Coronary artery (tissue), 2 donors: ENCODE measurements at places on chromosomes 7 and 10.

DNA sequence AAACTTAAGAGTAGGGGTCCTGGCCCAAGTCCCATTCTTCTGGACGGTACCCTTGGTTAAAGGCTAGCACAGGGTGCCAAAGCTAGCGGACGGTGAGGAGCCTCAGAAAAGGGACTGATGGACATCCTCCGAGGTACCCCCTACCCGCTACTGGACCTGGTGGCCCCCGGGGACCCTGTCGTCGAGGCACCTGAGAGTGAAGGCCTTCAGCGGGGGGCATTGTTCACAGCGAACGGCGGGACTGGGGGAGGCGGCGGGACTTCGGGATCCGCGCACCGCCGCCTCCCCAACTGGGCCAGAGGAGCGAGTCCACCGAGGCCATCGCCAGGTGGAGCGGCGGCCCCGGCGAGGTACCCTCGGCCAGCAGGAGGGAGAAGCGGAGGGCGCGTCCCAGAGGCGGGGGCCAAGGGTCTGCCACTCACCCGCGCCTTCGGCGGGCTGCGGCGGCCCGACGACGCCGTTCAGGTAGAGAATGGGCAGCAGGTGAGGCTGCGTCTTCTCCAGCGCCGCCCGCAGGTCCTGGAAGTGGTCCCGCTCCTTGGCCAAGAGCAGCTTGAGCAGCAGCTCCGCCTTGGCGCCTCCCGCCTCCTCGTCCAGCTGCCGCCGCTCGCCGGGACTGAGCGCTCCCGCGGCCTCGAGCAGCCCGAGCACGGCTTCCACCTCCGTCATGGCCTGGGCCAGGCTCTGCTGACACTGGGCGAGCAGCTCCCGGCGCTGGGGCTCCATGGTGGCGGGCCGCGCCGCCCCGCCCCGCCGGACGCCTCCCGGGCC lies 575 bp downstream of the DLG5 start:
- peak; percentile 81 for DNase-seq

DNA sequence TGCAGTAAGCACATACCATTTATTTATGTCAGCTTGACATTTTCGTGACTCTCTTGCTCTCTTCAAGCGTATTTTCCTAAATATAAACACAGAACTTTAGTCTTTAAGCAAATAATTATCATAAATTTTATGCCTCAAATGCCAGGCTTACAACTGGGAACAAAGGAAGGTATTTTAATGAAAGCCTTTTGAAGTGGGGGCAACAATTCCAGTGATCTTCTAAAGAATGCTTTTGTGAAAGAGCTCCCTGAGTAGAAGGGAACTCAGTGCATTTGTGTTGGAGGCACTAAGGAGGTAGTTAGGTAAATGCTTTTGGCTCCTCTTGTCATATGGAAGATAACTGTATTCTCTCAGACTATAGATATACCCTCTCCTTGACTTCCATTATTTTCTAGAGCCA lies 104.9 kb downstream of the VPS50 start:
- DNase-seq = no peak

DNA sequence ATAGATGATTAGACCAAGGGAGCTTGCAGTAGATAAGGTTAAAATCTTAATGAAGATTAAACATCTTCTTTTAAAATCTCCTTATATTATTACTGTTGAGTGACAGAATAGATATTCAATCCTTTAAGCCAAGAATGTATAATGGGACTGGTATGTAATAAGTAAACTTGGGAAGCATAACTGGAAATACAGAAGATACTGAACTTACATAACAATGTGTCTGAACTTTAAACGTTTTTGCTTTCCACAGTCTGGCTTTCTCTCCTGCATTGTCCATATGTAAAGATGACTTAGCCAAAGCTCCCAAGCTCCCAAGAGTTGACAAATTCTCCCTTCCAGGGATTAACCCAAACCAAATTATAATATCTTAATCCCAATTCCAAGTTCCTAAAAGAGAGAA lies 129.8 kb downstream of the KCND2 start:
- no peak for DNase-seq

DNA sequence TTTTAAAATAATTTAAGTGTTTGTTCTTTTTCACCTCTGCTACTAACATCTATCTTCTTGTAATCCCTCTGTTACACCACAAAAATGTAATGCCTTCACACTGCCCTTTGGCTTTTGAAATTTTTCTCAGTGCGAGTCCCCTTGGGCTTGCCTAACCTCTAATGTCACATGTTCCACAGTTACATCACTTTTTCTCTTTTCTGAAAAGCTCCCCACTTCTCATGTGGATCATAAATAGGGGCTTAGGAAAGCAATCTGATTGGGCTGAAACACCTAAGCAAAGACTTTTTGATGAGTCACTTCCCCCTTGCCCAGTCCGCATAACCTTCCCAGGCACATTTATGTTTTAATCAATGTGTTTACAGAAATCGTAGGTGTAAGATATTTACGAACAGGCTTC lies 288.2 kb downstream of the IPMK start:
- no peak for DNase-seq

DNA sequence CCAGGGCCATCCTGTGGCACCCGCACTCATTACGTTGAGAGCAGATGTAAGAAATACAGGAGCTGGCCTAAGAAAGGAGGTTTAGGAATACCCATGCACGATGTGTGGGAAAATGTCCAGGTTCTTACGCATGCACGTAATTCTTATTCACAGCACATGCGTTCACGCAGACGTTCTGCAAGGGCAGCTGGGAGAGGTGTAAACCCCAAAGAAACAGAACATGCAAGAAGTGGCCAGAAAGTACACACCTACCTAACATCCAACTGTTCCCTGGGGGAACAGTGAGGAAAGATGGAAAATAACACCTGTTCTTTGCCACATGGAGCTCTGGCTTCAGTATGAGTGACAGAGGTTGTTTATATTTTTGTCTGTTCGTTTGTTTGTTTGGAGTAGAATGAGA lies 285.6 kb downstream of the PRPF18 start:
- DNase-seq = no peak

GRCh38 chr10:90751107-90751997 lies 106.5 kb downstream of the HTR7 start:
- DNase-seq = no peak

DNA sequence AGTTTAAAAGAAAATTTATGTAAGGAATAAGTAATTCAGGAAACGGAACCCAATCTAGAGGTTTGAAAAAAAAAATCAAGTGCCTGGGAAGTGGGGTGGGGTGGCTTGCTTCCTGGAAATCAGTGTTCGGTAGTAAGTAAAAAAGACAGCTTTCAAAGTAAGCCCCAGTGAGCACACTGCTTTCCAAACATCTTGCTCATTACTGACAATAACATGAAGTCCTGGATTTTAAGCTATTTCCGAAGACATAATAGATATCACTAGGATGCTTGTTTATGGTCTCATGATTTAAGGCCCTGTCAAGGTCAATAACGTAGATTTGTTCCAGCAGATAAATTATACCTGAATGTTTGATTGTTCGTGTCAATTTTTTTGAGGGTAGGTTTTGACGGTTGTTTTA lies 1.3 kb downstream of the STAMBPL1 start:
- DNase-seq = no peak

DNA sequence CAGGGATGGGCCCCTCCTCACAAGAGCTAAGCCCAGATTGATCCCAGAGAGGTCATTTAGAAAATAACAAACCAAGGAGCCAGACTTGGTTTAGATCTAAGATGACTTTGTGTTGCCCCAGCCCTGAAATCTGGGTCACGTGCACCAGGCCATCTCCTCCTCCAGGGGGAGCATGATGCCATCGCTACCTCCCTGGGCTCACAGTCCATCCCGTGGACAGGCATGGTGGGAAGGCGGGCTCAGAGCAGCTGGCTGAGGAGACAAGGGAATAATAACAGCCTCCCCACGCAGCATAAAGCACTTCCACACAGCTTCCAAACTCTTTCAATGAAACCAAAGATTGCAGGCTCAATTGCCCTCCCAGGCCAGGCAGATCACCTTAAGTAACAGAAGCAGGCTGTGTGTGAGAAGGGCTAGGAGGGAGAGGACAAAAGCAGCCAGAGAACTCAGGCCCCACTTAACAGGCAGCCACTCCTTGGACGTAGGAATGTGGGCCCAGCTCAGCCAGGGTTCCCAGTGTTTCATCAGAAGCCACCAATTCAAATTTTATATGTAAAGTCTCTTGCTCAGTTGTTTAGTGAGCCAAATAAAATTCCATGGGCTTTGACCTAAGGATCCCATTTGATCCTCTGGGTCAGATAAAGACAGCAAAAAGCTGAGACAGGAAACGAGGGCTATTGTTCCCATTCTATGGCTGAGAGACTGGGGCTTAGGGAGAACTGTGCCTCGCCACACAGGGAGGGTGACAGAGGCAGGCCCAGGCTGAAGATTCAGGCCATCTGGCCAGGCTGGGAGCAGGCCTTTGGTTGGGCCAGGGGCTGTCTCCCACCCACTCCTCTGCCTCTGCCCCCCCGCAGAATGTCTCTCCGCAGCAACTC lies 100.2 kb downstream of the COL13A1 start:
- DNase-seq = no peak

- DNase-seq = no peak
Measured at GRCh38 chr7:151107882-151108281, 21.6 kb downstream of the AGAP3 start.

GRCh38 chr10:115628616-115629015 lies 535.5 kb downstream of the ATRNL1 start:
- DNase-seq = no peak

DNA sequence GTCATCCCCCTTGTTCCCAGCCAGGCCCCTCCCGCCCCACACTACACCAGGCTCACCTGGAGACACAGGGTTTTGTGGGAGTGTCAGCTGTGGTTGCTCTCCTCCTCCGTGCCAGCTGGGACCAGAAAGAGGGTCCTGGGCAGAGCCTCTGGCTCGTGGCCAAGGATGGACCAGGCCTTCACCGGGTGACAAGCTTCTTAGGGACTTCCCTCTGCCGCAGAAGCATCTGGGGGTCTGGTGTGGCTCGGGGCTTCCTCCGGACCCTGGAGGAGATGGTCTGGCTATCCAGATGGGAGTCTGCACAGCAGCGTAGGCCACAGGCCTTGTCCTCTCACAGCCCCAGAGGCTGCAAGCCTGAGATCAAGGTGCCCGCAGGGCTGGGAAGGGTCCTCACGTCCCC lies 63.8 kb upstream of the CFAP46 start:
- DNase-seq = no peak

- DNase-seq = no peak
Measured at GRCh38 chr10:98045785-98046389, 15.5 kb upstream of the CRTAC1 start.

- no peak for DNase-seq
Measured at GRCh38 chr10:99548041-99548530, 15.3 kb downstream of the NKX2-3 start.

DNA sequence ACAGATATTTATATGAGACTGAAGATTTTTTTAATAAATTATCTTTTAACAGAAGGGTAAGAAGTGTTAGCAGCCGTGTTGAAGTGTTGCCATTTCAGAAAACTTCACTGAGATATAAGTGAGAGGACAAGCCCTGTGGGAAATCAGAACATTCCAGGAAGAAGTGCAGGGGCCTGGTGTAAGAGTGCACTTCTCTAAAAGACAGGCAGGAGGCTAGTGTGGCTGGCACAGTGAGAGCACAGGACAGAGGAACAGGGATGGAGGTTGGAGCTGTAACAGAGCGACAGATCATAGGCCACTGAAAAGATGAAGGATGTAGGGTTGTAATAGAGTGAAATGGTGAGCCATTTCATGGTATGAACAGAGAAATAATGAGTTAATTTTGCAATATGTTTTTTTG lies 608.9 kb downstream of the SORCS1 start:
- no peak for DNase-seq
